DMS79 (cell line): ENCODE measurements at places on chromosomes 7 and 10.

- DNase-seq: no peak
Measured at GRCh38 chr10:59281861-59282260, 80.5 kb downstream of the FAM13C start.

DNA sequence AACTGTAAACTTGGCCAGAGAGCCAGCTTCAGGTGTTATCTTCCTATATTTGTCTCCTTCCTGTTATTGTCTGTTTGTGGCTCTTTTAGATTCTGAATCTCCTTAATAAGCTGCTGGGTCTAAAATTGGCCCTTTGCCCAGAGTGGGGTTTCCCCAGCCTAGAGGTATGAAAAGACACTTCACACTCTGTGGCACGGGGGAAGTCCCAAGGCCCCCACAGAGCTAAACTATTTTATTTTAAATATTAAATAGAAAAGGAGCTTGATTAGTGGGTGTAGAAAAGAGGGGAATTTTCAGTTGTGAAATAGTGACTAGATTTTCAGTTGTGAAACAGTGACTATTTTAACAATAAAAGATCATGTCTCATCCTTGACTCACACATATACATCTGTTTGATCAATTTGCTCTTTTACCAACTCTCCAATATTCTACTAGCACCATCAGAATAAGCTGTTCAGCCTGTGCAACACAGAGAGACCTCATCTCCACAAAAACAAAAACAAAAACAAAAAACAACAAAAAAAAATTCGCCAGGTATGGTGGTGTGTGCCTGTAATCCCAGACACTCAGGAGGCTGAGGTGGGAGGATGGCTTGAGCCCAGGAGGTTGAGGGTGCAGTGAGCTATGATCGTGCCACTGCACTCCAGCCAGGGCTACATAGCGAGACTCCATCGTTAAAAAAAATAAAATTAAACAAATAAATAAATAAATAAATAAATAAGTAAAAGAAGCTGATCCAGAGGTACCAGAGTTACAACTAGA lies 24.9 kb upstream of the ADO start:
- no peak for DNase-seq

DNA sequence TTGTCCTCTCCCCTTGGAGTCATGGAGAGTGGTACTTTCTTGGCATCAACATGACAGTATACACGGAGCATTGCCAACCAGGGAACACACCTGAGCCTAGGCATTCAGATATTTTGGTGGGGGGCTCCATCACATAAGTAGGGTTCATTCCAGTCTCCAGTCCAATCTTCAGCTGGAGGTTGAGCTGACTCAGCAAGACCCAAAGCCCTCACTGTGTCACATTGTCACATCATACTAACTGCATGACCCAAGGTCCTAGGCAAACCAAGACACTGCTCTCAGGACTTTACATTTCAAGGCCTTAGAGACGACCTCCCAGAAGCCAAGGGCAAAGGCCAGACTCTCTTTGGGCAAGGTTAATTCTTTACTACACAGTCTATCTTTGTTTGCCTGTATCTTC lies 190.1 kb downstream of the TMEM178B start:
- DNase-seq: no peak

- DNase-seq: no peak
Measured at GRCh38 chr10:109947111-109947920, 24.0 kb upstream of the XPNPEP1 start.

- DNase-seq: no peak
Measured at GRCh38 chr7:44564606-44565005, 9.1 kb downstream of the DDX56 start.

- no peak for DNase-seq
Measured at GRCh38 chr10:10794791-10795191, 222.9 kb upstream of the CELF2 start.

DNA sequence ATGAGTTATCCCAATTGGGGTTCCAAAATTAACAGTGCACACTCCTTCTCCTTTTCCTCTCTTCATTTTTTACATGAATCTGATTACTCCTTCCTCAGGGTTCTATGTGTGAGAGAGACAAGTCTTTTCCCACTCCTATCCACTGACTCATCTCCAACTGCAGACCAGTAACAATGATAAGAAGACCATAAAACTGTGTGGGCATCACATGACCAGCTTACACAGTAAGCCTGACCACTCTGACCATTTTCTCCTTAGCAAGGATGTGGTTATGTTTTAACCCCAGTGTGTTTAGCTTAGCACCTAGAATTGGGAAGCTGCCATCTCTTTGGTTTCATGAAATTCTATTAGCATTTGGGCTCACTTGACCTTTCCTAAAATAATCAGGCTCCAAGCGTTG lies 145.0 kb upstream of the CALCR start:
- DNase-seq: no peak

GRCh38 chr7:55023841-55024505 lies 5.2 kb downstream of the EGFR start:
- no peak for DNase-seq

- no peak for DNase-seq
Measured at GRCh38 chr10:43079856-43080255, 3.0 kb downstream of the RET start.

GRCh38 chr10:86535132-86535882 lies 13.7 kb upstream of the WAPL start:
- no peak for DNase-seq

GRCh38 chr10:77560052-77560451 lies 77.6 kb downstream of the KCNMA1 start:
- no peak for DNase-seq

DNA sequence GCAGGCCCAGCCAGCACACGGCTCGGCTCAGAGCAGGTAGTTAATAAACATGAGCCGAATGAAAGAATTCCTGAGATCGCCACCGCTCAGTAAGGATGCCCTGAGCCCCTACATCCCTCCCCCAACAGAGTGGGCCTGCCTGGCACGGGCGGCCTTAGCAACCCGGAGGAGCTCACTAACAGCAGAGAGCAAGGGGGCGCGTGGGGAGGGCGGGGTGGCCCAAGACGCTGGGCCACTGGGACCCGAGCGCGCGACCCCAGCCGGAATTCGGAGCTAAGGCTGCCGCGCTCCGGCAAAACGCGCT lies 403 bp upstream of the ENO4 start:
- no peak for DNase-seq

- no peak for DNase-seq
Measured at GRCh38 chr10:100089241-100089640, 7.6 kb upstream of the CPN1 start.

DNA sequence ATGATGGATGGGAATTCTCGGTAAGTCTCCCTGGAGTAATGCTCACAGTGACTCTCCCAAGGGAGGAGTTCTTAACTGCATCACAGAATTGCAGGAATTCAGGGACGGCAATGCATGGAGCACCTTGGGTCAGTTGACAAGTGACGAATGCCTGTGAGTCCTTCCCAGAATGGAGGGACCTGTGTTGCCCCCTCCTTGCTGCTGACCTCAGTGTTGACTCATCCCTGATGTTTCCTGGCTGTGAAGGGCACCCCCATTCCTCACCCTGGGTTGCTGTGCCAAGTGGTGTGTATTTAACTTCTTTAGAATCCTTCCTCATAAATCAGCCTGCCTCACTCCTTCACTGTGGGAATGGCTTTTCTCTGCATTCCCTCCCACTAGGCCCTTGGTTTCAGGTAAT lies 98.9 kb downstream of the LRMDA start:
- DNase-seq: no peak

DNA sequence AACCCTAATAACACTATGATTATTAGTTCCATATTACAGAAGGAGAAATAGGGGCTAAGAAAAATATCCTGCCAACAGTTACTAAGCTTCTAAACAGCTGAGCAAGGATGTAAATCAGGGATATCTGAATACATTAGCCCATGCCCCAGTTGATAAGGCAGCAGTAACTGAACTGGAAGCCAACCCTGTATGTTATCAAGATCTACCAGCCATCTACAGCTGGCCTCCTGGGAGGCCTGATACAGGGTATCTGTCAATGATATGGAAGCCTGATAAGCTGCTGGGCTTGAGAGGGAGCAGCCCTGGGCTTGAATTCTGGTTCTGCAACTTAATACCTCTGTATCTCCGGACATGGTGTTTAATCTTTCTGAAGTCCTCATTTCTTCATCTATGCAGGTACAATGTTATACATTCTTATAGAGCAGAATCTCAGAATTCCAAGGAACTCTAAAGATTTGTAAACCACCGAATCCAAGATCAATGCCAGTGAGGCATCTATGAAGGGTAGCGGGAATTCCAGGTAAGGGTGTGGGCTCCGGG lies 37.9 kb upstream of the AFAP1L2 start:
- no peak for DNase-seq

DNA sequence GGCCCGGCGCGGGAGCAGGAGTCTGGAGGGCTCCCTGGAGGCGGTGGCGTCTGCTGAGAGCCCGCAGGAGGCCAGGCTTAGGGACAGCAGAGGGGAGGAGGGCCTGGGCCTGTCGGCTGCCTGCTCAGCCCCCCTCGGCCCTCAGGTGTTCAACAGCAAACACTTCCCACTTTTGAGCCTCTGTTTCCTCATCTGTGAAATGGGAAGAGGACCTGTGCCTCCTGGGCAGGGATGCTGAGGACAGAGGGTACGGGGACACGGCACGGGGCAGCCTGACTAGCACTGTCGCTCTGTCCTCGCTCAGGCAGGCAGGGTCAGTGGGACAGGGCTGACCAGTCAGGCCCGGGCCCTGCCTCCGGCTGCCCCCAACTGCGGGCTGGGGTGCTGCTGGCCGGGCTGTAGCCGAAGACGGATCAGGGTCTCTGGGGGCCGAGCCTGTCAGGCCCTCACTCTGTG lies 663 bp downstream of the CYP2W1 start:
- no peak for DNase-seq

GRCh38 chr7:78412216-78412858 lies 613.8 kb downstream of the PHTF2 start:
- DNase-seq: no peak

DNA sequence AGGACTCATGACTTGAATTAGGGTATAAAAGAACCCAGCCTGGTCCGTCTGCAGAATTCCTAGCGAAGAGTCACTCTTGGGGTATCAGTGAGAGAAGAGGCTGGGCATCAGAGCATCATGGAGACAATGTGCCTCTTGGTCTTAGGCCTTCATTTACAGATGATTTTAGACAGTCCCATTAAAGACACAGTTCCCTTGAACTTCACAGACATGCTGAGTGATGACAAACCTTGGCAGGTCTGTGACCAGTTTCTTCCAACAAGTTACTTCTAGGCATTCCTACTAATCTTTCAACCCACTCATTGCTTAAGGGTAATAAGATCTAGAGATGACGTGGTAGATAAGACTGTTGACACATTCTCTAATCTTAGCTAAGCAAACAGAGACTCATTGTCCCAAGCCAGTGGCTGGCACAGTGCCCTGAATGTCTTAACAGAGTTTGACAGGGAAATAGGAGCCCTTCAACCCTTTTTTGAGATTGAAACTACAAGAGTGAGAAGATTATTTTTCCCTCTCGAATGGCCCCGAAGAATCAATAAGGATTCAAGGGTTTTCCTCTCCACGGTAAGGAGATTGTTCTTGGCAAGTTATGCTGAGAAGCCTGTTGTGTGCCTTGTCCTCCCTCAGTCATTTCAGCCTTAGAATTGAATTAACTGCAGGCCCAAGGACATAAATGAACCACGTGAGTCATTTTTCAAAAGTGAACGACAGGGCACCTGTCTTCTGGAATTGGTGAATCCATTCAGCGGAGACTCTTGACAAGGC lies 281.1 kb downstream of the CCDC3 start:
- peak; percentile 86 for DNase-seq

DNA sequence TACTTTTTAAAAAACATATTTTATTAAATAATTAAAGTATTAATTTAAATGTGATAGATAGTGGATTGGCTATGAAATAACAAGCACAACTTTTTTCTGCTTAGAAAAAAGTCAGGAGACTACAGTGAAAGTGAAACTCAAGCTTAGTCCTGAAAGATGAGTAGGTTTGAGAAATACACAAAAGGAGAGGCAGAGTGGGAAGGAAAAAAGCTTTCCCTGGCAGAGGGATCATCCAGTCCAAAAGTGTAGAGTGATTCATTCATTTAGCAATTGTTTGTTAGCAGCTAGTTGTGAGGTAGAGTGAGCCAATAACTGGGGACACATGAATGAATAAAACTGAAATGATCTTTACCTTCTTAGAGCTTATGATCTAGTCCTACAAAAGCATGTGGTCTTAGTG lies 93.5 kb downstream of the FOXP2 start:
- DNase-seq: no peak

GRCh38 chr7:24910551-24911212 lies 69.3 kb downstream of the OSBPL3 start:
- no peak for DNase-seq

DNA sequence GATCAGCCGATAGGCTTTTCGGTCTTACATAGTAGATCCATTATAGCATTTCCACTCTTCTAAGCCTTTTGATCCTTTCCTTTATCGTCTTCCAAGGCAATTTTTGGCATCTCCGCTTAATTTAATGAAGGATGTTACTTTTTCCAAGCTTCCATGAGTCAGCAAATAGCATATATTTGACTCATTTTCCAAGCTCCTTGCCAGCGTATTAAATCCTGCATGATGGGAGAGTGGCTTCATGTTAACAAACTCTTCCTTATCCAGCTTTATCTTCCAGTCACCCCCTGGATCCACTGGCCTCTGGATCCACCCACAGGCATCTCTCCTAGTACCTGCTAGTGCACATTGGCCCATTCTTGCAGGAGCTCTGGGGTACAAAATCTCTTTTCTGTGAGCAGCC lies 13.0 kb downstream of the OR9A2 start:
- no peak for DNase-seq

DNA sequence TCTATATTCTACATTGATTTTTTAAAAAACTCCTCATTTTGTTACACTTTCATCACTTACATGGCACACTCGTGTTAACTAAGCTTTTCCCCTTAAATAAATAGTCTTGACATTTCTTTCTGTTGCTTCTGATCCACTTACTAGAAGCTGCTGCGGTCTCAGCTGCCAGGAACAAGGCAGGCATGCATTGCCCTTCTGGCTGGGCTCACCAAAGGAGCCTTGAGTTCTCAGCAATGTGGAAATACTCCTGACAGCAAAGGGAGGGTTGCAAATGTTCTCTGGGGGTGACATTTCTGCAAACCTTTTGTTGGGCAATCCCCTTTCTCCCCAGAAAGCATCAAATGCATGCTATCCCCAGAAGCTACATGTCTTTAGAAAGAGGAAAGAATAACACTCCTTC lies 350.1 kb downstream of the PRPF18 start:
- no peak for DNase-seq

GRCh38 chr10:14982744-14983143 lies 23.6 kb downstream of the MEIG1 start:
- DNase-seq: no peak

- DNase-seq: no peak
Measured at GRCh38 chr7:25595996-25596395, 367.7 kb upstream of the NPVF start.
